LoVo (cell line): ENCODE measurements at places on chromosomes 6 and 20.

DNA sequence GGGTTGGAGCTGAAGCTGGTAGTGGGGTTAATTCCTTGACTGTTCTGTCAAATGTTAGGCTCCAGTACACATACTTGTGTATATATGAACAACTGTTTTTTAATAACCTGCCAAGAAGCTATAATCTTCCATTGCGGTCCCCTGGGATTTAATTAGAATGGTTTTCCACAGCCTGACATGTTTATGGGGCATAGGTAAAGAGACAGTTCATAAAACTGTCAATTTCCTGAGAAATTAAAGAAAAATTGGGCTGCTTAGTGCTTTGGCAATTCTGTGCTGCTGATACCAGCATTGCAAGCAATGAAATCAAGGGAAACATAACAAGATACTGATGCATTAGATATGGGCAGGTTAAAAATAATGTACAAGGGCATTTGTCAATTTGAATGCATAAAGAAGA lies 314.1 kb upstream of the SLC35B3 start:
- no peak for DNase-seq

- peak; percentile 81 for DNase-seq
These were observed 18.6 kb downstream of the TAB2 start for GRCh38 chr6:149335924-149336608.

DNA sequence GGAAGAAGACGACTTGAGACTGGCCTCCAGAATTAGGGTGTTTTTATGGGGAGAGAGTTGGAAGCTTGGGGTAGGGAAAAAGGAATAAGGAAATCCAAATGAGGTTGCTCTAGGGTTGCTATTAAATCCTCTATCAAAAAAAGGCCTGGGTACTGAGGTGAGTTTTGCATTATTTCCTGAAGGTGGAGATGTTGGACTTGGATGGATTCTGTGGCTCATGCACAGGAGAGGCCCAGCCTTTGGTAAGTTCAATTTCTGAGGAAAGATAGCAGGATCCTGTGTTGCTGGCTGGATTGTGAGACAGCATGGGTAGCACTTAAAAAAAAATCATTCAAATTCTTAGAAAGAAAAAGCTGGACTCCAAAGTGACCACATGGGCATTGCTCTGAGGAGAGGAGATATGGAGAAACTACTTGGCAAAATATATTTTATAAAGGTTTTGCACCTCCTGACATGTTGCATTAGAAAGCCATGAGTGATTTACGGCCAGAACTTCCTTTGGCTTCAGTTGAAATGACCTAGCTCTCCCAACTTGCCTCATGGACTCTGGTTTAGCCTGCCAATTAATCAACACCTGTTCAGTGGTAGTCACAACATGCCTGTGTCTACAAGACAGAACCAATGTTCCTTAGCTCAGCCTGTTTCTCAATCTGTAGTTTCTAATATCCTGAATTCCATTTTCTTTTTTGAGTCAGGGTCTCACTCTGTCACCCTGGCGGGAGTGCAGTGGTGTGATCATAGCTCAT lies 152.1 kb upstream of the RALGAPA2 start:
- peak; percentile 45 for DNase-seq

GRCh38 chr6:54262499-54262898 lies 45.7 kb upstream of the TINAG start:
- DNase-seq = no peak

DNA sequence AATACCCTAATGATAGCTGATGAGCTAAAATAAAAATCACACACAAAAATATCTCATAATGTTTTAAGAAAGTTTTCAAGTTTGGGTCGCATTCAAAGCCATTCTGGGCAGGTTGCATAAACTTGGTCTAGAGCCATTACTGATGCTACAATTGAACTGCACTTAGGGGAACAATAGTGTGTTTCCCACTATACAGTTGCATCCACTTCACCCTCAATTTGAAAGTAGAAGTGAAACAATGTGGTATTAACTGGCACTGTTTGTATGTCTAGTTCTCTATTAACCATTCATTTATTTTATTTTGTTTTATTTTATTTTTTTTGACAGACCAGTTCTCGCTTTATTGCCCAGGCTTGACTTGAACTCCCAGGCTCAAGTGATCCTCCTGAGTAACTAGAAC lies 23.0 kb upstream of the STK38 start:
- DNase-seq = no peak

- DNase-seq = no peak
These were observed at the start of gene IRF4 for GRCh38 chr6:391559-392440. Gene IRF4, plus strand, starts transcription at chr6:391752. Its CDS starts 1,401 bp downstream, at chr6:393153.

DNA sequence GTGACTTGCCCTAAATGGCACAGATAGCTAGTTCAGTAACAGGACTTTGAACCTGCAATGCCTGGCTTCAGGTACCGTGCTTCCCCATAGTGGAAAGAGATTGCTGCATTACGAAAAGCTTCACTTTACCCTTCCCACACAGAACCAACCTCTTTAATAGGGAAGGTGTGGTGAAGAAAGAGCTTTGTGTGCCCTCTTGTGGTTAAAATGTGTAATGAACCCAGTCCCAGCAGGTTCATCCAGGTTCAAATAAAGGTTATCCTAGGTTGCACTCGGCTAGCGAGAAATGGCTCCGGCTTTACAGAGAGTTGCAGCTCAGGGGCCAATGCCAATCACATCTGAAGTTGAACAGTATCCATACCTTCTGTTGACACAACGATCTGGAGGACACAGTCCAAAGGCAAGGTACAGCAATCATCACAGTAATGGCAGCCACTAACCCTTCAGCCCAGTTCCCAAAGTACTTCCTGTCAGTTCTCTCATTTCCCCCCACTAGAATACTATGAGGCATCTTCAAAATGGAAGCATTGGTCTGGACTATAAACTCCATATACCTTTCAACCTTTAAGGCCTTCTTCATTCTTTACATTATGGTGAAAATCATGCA lies 3.0 kb downstream of the DEFB115 start:
- DNase-seq = peak; percentile 20

DNA sequence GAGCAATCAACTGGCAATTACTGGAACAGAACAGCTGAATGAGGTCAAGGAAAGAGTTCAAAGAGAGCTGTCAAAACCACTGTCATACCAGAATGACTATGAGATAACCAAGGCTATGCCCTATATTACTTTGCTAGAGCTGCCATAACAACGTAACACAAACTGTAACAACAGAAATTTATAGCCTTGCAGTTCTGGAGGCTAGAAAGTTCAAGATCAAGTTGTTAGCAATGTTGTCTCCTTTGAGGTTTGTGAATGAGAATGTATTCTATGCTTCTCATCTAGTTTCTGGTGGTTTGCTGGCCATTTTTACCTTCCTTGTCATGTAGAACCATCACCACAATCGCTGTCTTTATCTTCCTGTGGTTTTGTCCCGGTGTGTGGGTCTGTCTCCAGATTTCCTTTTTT lies 1323.0 kb upstream of the GJE1 start:
- no peak for DNase-seq

DNA sequence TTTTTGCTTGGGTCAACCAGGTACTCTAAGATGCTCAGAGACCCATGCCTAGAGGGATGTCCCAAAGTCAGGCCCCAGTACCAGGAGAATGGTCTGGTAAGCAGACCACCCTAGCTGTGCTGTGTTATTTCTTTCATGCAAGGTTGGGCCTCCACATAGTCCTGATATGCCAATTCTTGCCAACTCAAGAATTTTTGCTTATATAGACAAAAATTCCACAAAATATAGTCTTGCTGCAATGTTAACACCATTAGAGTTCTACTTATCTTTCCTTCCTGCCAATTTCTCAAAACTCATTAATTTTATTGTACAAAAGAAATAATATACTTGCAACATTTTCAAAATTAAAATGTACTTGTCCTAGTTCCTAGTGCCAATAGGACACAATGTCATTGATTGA lies 33.9 kb upstream of the TINAG start:
- no peak for DNase-seq

DNA sequence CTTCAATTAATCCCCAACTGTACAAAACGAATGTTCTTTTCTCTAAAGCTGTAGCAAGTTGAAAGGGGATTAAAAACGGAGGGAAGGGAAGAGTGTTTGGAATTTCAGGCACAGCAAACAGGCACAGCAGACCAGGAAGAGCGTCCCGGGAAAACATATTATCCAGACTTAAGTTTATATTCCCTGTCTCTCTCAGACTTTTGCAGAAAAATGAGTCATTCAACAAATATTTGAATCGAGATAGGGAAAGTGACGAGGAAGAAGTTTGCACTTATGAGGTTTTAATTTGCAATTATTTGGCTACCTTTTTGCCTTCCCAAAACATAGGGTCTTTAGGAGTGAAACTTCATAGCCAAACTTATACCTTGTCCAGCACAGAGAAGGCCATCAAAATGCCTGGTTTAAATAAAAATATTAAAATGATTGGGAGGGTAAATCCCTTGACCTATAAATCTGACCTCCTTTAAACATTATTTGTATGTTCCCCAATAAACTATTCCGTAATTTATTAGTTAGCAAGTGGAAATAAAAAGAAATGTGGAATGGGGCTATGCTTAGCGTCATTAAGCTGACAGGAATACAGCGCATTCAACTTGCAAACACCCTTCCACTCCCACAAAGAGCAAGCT lies 16.0 kb downstream of the HFE start:
- peak; percentile 64 for DNase-seq

DNA sequence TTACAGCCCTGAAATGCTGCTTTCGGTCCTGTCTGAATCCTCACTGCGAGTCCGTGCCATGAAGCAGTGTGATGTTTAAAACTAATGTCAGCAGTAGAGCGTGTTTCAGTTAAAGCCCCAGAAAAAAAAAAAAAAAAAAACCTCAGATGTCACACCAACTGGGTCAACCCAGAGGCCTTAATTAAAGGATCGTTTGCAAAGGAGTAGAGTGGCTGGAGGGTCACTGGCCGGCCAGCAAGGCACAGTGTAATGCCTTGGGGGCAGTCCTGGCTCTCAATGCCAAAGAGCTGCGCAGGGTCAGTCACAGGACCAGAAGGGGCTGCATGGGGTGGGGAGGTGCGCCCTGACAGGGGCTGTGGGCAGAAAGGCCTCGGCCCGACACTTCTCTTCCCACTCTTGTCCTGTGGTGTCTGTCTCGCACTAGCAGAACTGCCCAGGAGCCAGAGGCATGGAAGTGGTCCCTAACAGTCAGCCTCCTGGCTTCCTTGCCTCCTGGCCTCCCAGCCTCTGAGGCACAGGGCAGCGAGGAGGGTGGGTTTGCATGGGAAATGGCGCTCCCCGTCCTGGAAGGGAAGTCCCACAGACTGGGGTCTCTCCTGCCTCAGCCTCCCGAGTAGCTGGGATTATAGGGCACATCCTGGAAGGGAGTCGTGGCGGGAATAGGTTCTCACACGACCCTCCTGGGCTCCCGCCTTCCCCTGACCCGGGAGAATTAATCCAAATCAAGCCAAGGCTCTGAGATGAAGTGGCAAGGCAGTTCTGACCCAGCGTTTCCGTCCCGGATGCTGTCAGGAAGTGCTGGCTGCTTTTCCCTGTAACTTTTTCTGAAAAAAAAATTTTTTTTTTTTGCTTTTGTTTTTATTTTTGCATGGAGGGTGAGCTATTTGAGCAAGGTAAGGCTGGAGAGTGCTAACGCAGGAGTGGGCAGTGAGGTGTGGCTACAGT lies 53.7 kb upstream of the MPC1 start:
- no peak for DNase-seq

- no peak for DNase-seq
These were observed 172.9 kb upstream of the CDYL start for GRCh38 chr6:4603291-4603690.

DNA sequence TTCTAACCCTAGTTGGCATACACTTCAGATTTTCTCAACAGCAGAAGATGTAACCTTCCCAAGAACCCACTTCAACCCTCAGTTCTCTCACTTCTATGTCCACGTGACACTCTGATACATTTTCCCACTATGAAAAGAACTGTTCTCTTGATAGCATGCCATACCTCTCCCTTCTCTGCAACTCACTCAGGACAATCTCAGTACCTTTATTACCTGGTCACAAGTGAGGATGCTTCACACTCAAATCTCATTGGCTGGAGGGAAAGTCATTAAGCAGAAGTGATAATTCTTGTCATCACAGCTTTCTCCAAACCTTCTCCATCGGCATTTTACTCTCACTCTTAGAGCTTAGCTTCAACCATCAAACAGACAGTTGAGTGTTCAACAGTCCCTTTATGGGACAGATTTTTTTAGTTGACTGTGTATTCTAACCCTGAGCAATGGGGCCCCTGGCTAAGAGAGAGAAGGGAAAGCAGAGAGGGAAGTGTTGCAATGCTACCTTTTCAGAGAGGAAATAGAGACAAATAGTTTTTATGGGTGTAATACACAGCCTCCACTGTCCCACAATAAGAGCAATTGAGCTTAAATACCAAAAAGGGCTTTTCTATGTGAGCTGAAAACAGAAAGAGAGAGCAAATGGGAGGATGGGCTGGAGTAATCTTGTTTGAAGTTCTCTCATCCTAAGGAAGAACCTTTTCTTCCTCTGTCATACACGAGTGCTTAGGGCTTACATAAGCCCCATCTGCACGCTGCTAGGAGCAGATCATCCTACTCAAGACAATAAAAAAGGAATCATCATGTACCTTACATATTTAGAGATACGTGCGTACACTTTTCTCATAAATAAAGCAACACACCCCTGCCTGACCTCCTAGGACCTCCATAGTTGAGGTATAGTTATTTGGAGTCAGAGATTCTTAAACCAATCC lies 16.0 kb downstream of the HLA-DPA1 start:
- no peak for DNase-seq

- DNase-seq = no peak
These were observed 196.3 kb upstream of the UST start for GRCh38 chr6:148550569-148550968.

DNA sequence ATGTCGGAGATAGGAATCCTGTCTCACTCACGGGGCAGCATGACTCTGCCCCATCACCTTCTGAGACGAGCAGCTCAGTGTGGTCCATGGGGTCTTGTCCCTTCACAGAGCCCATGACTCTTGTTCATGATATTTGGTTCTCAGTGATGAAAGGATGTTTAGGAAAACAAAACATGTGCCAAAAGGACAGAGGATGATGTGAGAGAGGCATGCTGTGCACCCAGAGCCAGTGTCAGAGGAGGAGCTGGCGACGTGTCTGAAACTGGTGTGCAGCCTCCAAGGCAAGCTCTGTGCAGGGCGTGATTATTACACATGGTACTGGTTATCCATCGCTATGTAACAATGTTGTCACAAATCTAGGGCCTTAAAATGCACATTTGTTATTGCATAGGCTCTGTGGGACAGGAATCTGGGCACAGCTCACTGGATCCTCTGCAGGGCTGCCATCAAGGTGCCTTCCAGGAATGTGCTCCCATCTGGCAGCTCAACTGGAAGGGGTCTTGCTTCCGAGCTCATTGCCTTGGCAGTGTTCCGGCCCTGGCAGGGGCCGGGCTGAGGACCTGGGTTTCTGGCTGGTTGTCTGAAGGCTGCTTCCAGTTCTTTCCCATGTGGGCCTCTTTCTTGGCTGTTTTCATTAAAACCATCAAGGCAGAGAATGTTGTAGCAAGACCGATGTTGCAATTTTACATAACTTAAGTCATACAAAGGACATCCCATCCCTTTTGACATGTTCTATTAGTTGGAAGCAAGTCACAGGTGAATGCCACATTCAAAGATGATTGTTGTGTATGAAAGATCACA lies 175.4 kb downstream of the ERMARD start:
- DNase-seq = no peak
